ENCODE measurements at places on chromosomes 3 and 15.

GRCh38 chr15:100856867-100857266 is 22.8 kb upstream of the ALDH1A3 start:
- no peak for DNase-seq

DNA sequence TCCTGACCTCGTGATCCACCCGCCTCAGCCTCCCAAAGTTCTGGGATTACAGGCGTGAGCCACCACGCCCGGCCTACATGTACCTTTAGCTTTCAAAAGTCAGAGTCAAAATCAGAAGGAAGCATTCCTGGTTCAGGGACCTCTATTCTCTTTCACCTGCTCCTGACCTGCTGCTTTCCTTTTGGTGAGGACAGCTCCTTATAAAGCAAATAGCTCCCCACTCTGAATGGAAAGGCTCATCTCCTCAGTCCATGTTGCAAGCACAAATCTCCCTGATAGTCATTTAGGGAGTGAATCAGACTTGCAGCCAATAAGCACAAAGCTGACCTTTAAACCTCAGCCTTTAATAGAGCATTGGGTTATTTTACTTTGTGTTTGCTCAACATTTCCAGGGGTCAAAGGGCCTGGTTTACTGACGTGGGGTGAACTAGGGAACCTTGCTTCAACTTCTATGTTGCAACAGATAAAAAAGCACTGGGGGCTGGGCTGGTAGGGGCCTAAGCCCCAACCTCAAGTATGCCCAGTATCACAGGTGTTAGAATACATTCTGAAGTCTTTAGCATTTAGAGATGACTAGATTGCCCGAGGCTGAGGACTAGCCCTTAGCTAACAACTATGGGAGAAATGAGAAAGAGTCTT is 43.1 kb downstream of the THRB start:
- DNase-seq, result no peak

GRCh38 chr3:81170298-81170697 is 591.1 kb downstream of the GBE1 start:
- no peak for DNase-seq

DNA sequence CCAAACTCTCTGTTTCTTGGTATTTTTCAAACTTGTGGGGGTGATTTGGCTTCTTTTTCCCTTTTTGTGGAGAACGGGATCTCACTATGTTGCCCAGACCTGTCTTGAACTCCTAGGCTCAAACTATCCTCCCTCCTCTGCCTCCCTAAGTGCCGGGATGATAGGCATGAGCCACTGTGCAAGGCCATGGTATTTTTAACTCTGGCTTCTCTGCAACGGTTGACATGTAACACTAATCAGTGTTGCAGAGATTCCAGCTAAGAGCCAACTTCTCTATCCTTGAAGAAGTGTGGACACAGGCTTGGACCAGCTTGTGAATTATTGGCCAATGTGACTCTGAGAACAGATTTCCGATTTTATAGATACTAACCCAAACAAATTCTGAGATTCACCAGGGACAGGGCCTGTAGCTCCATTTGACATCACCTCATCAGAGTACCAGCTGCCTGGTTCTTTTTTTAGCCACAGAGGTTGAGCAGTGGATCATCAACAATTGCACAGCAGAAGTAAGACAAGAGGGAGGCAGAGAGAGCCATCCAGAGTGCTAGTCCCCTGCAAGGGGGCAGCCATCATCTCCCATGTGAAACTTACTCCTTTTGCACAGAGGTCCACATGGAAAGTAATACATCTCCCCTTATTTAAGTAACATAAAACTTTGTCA is 98.1 kb upstream of the SYNPR start:
- no peak for DNase-seq

GRCh38 chr3:190514413-190515153 is 698 bp downstream of the IL1RAP start:
- DNase-seq, result peak; percentile 1

- no peak for DNase-seq
These were observed 22.9 kb upstream of the DNAAF4 start for GRCh38 chr15:55530861-55531313.

DNA sequence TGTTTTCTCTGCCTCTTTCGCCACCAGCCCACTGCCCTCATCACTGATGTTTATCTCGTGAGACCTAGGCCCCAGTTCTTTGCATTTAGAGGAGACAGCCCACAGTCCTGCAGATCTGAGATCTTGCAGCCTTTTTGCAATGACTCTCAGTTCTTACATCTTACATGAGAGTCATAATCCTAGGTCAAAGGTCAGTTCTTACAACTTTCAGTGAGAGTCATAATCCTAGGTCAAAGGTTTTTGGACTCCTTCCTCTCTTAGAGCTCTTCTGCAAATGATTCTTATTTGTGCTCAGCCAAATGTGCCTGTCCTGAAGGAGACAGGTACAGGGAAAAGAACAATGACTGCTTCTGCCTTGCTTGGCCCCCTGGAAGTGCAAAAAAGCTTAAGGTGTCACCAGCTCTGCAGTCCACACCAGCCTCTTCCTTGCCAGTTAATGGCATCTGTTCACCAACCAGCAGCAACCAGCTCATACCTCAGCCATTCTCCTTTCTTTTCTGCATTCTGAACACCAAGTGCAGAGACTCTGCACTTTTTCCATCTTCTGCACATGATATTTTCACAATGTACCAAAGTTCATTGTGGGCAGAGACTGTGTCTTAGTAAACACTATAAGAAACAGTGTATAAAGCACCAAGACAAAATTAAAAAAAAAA is 67.1 kb downstream of the ABHD5 start:
- no peak for DNase-seq

DNA sequence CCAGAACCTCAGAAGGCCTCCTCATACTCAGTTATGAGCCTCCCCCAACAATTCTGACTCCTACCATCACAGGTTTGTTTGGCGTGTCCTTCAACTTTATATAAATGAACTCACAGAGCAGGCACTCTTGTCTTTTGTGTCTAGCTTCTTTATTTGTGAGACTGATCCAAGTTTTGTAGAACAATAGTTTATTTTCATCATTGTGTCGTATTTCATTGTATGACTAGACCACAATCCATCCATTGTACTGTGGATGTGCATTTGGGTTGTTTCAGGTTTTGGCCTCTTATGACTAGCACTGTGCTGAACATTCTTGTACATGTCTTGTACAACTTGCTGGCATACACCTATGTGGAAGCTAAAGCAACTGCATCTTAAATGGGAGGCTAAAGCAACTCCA is 292.8 kb upstream of the LYSMD4 start:
- DNase-seq, result no peak

DNA sequence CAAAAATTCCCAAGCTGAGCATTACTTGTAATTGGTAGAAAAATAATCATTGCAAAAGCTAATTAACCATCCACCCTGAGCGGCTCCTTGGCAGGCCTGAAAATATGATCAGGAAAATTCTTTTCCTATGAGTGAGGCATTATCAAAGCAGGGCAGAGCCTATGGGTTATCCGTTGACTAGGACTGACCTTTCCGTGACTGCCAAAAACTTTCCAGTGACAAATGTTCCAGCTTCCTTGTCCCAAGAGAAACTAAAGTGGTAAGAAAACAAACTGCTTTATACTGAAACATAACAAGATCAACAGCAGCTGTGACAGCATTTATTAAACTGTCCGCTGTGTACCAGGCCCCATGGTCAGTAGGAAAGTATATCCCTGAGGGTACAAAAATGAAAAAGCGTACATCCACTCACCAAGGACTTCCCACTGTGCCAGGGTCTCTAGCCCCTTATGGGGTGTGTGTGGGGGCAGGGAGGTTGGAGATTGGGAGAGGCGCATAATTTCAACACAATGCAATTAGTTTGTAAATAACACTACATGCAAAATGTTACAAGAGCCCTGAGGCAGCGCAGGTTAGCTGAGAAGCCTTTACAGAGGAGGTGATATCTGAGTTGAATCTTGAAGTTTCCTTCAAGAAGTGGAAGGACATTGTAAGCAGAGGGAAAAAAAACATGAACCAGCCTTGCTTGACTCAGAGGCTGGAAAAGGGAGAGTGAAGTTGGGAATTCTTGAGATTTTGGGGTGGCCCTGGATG is 8.5 kb downstream of the LIPC start:
- DNase-seq, result no peak

DNA sequence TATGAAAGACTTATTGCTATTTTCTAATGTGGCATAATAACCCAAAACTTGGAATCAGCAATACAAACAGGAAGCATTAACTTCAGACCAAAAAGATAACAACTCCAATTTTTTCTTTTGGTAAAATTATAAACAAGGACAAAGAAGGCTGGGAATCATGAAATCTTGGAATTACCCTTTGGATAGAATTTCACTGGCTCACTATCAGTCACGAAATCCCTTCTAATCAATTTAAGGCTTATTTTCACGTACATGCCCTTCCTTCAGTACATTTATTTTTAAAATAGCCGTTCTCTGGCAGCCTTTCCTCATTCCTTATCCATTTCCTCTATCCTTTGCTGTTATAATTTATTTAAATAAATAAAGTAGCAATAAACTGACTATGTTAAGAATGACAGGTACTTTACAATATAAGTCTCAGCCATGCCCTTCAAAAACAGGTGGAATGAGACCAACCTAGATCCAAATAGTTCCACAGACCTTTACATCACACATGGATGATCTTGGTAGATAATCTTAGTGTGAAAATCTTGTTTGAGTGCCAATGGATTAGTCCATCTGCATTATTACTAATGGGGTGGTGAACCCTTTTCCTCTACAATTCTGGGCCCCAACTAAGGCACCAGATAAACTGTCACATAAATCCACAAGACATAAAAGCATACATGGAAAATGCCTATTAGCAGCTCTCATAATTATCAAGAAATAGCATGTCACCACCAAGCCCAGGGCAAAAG is 38.9 kb downstream of the ABI3BP start:
- DNase-seq, result no peak

DNA sequence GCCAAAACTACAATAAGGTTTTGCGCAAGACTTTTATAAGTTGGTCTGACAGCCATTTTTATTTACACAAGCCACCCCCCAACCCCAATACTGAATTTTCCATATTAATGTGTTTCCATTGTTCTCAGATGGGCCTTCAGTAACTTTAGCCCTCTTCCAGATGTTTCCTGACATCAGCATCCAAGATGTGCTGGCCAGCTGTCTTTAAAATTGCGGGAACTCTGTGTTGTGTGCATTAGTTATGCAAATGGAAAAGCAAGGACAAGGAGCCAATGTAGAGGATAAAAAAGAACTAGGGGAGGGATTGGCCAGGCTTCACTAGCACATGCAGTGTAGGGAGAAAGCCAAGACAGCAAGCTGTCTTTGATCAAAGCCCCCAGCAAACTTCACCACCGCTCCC is 45.4 kb downstream of the COMMD2 start:
- DNase-seq, result no peak

GRCh38 chr3:47870702-47871260 is 67.8 kb downstream of the DHX30 start:
- no peak for DNase-seq

DNA sequence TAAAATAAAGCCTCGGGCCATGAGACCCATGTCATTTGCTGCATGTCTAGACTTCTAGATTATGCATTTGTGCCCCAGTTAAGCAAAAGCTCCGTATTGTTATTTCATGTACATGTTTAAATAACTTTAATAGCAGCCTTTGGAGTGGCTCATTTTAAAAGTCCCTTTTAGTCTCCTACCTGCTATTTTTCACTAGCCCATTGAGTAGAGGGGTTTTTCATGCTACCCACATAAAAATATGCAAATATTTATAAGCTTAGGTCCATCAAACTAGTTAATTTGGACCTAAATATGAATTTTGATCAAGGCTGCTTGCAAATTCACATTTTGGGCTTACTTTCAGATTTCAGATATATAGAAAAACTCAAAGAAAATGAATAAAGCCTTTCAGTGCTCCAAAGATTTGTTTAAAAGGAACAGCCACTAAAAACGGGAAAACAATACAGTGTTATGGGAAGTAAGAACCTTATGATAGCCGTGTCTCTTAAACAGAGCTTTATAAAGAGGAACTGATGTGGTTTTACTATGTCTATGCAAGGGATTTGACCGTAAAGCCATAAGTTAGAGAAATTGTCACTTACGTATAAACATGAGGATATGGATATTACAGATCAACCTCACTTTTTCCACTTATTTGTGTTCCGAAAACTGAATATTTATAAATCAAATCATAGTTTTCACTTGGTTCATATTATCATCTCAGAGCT is 30.0 kb downstream of the FILIP1L start:
- no peak for DNase-seq

- DNase-seq, result no peak
These were observed 61.3 kb downstream of the TBL1XR1 start for GRCh38 chr3:177135841-177136492.

GRCh38 chr15:92074646-92075045 is 221.1 kb downstream of the SLCO3A1 start:
- DNase-seq, result no peak

DNA sequence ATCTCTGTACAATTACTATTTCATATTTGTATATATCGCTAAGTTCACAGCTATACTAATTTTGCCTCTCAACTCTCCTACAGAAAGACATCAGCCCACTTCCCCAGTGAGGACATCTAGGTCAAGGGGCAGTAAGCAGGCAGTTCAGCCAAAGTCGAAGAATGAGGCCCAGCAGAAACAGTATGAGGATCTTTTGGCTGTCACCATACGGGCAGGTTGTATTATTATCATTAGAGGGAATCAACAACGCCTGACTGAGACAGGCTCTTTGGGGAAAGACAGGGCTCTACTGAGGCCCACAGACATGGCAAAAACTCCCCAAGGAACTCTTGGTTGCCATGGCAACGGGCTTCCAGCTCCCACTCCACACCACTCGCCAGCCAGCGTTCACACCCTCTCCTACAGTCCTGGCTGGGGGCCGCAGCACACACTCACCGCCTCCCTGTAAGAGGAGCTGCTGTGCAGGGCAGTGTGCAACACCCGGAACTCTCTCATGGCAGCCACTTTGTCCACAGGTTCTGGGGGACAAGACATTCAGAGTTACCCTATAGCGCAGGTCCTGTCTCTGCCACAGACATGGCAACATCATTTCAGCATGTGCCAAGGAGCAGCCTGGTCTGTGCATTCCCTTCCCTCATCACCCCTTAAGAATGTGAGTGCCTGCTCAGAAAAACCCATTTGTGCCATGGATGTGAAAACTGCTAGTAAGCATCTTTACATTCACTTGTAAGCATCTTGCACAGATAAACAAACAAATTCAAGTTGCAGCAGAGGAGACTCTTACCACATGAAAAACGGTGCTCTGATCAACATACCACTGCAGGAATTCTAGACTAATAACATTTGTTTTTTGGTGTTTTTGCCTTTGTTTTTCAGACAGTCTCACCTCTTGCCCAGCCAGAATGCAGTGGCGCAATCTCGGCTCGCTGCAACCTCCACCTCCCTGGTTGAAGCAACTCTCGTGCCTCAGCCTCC is 8.8 kb downstream of the UBL7 start:
- DNase-seq, result no peak

DNA sequence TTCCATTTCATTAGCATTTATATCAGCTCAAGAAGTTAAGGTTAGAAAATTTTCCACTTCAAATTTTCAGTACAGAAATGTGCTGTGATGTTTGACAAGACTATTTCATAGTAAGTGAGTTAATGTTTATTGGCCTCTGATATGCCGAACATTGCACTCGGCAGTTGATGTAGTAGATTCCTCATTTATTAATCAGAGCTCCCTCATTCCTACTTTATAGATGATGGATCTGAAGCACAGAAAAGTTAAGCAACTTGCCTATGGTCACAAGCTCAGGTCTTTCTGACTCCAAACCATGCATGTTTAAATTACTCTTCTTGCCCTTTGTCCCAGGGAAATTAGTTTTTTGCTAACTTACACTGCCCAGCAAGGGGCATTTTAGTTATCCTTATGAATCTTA is 92.0 kb downstream of the ATG7 start:
- no peak for DNase-seq
